ENCODE measurements at places on chromosomes 4 and X.
A peak's percentile ranks its signal among the peaks of the same experiment; 100 is the strongest.

- no peak for DNase-seq
These were observed 84.7 kb downstream of the SCD5 start for GRCh38 chr4:82713856-82714255.

DNA sequence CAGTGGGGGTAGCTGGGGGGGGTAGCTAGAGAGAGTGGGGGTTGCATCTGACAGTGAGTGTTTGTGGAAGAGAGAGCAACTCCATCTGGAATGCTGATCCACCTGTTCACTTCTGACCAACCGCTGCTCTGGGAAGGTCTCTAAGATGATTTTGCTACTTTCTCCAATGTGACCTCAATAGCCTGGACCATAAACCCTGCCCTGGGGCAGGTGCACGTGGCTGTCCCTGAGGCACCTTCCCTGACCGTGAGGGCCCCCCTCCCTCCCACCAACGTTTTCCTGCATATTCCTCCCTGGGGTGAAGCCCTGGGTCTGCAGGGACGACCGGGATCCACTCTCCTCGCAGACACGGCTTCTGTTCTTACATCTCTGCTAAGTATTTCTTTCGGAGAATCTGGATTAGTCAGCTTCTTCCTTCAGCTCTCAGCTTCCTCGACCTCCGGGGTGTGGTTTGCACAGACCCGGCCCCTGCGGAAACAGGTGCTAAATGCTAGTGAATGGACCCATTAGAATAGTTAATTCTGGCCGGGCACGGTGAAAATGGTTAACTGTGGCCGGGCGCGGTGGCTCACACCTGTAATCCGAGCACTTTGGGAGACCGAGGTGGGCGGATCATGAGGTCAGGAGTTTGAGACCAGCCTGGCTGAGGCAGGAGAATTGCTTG, 21.4 kb upstream of the PLCXD1 start:
- DNase-seq, result no peak

GRCh38 chr4:150366487-150366999, 215.4 kb upstream of the MAB21L2 start:
- DNase-seq, result no peak

GRCh38 chr4:181043486-181043885, 1199.7 kb upstream of the TENM3 start:
- DNase-seq, result no peak

DNA sequence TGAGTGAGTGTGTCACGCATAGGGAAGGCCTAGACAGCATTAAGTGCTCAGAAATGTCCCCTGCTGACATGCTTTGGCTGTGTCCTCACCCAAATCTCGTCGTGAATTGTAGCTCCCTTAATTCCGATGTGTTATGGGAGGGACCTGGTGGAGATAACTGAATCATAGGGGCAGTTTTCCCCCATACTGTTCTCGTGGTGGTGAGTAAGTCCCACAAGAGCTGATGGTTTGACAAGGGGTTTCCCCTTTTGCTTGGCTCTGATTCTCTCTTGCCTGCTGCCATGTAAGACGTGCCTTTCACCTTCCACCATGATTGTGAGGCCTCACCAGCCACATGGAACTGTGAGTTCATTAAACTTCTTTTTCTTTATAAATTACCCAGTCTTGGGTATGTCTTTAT, 78.0 kb downstream of the NSUN7 start:
- no peak for DNase-seq

DNA sequence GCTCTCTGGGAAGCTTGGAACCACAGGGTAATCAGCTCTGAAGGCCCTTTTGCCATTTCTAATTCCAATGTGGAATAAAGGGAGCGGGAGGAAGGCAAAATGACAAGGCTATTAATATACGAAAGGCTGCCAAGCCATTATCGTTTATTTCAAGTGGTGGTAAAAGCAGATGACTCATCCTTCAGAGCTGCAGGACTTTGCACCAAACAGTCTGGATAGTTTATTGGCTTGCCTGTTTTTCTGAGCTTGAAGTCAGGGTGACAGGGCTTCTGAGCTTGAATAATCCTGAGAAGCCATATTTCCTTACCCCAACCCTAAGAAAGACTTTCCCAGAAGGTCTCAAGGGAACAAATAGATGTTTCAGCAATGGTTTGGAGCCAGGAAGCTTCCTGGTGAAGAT, 7.7 kb upstream of the GABRE start:
- no peak for DNase-seq

DNA sequence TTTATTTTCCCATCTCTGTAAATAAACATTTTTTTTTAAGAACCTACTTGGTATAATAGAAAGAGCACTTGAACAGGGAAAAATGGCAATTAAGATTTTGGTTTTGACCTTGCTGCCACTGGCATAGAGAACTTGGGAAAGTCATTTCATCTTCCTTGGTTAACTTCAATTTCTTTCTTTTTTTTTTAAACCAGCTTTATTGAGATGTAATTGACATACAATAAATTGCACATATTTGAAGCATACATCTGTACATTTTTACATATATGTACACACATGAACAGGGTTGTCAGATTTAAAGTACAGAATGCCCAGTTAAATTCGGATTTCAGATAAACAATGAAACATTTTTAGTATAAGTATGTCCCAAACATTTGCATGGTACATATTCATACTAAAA, 103.0 kb upstream of the RAPGEF2 start:
- DNase-seq, result no peak

- peak; percentile 58 for DNase-seq
These were observed 12.0 kb upstream of the RBBP7 start for GRCh38 chrX:16882169-16882568.

DNA sequence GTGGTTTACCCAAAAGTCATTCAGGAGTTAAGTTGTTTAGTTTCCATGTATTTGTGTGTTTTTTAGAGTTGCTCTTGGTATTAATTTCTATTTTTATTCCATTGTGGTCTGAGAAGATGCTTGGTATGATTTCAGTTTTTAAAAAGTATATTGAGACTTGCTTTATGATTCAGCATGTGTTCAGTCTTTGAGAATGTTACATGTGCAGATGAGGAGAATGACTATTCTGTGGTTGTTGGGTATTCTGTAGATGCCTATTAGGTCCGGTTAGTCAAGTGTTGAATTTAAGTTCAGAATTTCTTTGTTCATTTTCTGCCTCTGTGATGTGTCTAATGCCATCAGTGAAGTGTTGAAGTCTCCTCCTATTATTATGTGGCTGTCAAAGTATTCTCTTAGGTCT, 249.4 kb downstream of the ARHGAP10 start:
- no peak for DNase-seq

- DNase-seq, result no peak
These were observed 18.4 kb upstream of the ACE2 start for GRCh38 chrX:15619053-15619755.

GRCh38 chr4:118280501-118281218, 72.1 kb downstream of the PRSS12 start:
- DNase-seq, result peak; percentile 55

- DNase-seq, result no peak
These were observed 253.5 kb downstream of the PCDH10 start for GRCh38 chr4:133402616-133403015.

DNA sequence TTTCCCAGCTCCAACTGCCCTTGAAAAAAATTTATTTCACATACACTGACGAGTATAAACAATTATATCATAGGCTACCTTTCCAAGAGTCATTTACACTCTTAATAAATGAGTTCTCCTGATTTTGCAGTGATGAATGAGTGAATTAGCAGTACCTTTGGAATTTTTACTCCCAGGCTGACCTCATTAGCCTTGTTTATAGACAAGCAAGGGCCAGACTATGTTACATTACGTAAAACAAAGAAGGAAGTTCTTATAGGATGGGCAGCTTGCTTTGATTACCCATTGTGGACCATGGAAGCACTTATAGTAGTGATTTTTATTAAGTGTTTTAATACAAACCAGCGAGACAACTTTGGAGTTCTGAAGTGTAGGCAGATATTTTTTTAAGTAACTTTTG, 112.9 kb upstream of the C1QTNF7 start:
- DNase-seq, result no peak

GRCh38 chr4:85381968-85382367, 93.0 kb upstream of the ARHGAP24 start:
- no peak for DNase-seq

DNA sequence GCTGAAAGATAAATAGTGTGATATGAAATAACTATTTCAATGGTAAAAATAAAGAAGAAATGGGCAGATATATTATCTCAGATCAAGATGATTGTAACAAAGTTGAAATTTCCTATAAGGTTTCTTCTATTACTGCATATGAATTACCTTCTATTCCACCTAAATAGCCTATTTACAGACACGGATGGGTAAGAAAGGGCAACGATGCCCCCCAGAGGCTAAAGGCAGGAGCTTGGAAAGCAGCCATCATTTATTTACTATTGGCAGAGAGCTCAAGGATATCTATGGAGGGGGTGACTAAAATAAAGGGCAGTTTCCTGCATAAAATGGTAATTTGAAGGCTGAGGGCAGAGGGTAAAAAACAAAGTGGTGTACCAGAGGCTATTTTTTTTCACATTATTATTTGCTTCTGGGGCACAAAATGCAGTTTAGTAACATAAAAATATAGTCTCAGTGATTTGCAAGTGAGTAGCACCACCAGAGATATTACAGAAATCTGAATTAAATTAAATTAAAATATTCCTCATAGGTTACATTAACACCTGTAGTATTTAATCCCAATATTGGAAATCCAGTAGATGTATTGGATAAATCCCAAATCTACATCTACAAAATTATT, 123.1 kb downstream of the BTC start:
- DNase-seq, result peak; percentile 66

DNA sequence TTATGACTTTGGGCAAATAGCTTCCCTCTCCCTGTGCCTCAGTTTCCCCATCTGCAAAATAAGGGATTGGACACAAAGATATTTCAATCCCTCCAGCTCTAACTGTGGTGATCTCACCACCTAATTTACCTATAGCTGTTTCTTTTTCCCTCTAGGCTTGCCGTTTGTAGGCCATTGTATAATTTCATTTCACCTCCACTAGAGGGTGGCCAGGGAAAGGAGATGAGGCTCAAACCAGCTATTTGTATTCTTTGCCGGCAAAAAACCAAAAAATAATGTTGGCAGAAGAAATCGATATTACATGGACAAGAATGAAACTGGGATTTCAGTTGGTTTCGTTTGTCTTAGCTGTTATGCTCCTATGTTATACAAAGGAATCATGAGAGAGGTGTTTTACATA, 36.1 kb upstream of the DOCK11 start:
- peak; percentile 74 for DNase-seq

GRCh38 chr4:59536428-59536827, 1663.7 kb upstream of the ADGRL3 start:
- no peak for DNase-seq

GRCh38 chr4:77881460-77882295, 19.0 kb downstream of the MRPL1 start:
- no peak for DNase-seq

DNA sequence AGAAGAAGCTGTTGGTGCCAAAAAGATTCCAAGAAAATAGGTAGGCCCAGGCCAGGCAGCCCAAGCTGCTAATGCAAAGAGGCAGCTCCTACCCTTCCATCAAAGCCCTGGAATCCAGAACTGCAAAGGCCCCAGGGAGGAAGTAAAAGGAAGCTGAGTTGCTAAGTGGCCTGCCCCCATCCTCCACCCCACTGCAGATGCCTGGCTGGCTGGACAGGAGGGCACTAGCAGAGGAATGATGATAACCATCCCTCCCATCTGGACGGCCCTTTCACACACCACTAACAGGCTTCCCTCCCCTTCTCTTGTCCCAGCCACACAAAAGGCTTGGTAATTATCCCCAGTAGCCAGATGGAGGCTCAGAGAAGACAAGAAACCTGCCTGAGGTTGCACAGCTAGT, 32.4 kb upstream of the PJA1 start:
- no peak for DNase-seq

GRCh38 chr4:87651941-87652340, 1.9 kb downstream of the DMP1 start:
- DNase-seq, result no peak

DNA sequence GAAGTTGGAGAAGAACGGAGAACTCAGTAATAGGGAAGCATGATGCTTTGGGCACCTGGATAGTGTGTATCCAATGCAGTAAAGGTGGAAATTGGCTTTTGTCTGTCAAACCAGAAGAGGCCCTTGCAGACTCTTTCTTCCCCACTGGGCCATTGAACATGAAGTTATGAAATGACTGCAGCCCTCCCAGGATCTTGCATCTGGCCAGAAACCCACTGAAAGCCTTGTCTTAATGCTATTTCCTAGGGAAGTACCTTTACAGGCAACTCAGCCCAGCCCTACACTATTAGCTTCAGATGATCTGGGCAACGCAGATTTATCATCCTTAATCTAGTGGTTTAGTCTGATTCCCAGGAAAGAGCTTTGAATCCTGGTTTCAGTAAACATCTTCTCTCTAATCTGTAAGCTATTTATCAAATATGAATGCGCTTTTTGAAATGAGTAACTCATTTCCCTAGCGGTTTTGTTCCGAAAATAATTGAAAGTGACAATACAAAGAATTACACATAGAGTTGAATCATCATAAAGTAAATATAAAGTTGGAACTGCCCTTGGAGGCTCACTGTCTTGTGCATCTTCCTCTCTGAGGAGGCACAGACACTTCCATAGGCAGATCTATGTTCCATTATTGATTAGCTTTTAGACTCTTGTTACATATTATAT, 464.1 kb downstream of the IDS start:
- DNase-seq, result no peak

DNA sequence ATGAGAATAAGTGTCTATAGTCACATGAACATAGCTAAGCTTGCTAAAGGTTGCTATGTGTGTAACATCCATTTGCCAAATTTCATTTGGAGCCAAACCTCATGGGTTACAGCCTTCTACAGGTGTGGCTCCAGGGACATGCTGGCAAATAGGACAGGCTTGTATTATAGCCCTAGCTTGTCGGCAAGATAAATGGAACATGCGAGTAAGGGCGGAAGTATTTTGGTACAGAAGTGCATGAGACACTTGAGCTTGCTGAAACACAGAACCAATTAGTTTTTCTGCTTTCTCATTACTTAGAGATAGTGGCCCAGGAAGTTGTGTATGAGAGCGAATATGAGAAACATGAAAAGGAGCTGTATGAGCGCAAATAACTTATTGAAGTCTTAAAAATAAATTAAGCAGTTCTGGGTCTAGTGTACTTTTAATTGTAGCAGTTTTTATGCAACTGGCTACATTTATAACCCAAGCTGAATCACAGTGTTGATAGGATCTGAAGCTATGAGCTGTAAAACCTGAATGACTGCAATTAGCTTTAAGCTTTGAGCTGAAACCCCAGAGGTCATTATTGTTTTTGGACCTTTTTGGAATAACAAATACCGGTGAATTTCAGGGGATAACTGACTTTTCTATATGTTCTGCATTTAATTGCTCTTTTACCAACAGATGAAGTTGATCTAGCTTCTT, 64.6 kb downstream of the KDM5C start:
- no peak for DNase-seq

DNA sequence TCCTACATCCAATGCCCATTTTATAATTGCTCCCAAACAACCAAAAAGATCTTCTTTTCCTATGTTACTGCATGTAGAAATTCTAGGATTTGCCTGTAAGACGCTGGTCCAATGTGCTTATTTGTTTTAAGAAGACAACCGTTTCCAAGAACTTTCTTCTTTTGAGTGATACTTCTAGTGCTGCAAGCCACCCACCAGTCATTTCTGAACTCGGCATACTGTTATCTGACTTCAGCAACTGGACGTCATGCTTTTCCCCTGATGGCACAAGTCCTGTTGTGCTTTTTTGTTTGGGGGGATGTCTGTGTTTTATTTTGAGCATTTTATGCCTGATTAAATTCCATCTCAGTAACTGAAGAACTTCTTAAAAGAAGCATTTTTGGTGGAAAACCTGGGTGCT, 16.0 kb upstream of the RAP1GDS1 start:
- DNase-seq, result no peak

All from NCI-H2081 (cell line).